ENCODE measurements at places on chromosomes 12 and 14. TPM values are rescaled to one million over a fixed set of nuclear protein-coding genes. Genes with fewer than 3 reads are reported as not detected.

DNA sequence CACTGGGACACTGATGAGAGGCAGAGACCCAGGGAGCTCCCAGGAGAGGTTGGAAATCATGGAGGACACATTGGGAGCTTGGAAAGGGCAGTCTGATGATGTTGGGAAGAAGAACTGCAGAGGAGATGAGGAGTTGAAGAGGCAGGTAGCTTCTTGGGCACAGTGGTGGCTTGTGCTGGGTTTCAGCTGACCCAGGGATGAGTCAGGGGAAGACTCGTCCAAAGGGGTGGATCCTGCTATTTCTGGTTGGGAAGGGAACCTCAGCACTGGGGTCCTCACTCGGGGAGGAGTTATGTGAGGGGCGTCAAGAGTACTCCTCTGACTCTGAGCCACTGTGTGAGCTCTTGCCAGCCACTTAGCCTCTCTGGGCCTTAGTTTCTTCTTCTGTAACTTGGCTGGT, 11.5 kb downstream of the ADCY4 start:
- no peaks in the 10 kb centered on the region for H3K36me3 ChIP-seq
- no peak for DNase-seq
- no peak overlapping the region for H3K4me3 ChIP-seq
- H3K4me1 ChIP-seq, result peaks cover 11% of the 10 kb centered on the region
- no peak overlapping the region for H3K27ac ChIP-seq

GRCh38 chr12:76180401-76181277, 96.2 kb upstream of the NAP1L1 start:
- peaks cover 13% of the 10 kb centered on the region for H3K27me3 ChIP-seq
- H3K4me3 ChIP-seq, result no peak overlapping the region
- H3K27ac ChIP-seq, result no peak overlapping the region
- H3K36me3 ChIP-seq, result no peaks in the 10 kb centered on the region
- peaks cover 7% of the 10 kb centered on the region for H3K4me1 ChIP-seq

Gene TM7SF3
- 46.1 TPM for total RNA-seq

DNA sequence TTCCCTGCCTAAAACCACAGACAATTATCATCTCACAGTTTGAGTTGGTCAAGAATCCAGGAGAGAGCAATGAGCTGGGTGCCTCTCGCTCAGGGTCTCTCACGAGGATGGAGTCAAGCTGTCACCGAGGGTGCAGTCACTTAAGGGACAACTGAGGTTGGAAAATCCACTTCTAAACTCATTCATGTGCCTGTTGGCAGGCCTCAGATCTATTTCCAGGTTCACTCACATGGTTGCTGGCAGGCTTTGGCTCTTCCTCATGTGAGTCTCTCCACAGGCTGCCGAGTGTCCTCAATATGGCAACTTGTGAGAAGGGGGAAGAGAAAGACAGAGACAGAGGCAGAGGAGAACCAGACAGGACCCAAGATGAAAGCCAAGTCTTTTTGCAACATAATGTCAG, 10.5 kb upstream of the OR10P1 start:
- H3K4me3 ChIP-seq, result no peak overlapping the region
- H3K4me1 ChIP-seq, result peaks cover 14% of the 10 kb centered on the region
- no peak overlapping the region for H3K27ac ChIP-seq
- H3K36me3 ChIP-seq, result no peaks in the 10 kb centered on the region
- H3K27me3 ChIP-seq, result peaks cover 18% of the 10 kb centered on the region

GRCh38 chr14:38073641-38074040, 134.1 kb upstream of the SSTR1 start:
- H3K4me1 ChIP-seq, result peaks cover 42% of the 10 kb centered on the region
- peaks cover 9% of the 10 kb centered on the region for H3K36me3 ChIP-seq
- no peak for DNase-seq
- H3K4me3 ChIP-seq, result no peak overlapping the region
- H3K27me3 ChIP-seq, result no peaks in the 10 kb centered on the region
- no peak overlapping the region for H3K27ac ChIP-seq

Gene A2M
- not detected for total RNA-seq

Gene TRPV4
- 0.17 TPM for total RNA-seq

Gene GPR135
- total RNA-seq, result 1.6 TPM

Measured in activated CD4-positive, alpha-beta T cell treated with anti-CD3 and anti-CD28 coated beads, Interleukin-2, amount 10 ng/mL, durations not matched to agents 7 days and 5 days (primary cell).